Heart right ventricle (tissue), 16 donors: ENCODE measurements at places on chromosomes 3 and 15. TPM values are rescaled to one million over a fixed set of nuclear protein-coding genes. Genes with fewer than 3 reads are reported as not detected.
A peak's percentile ranks its signal among the peaks of the same experiment; 100 is the strongest.

- H3K4me3 ChIP-seq = no peak overlapping the region
- no peak overlapping the region for H3K27ac ChIP-seq
- no peaks in the 10 kb centered on the region for H3K36me3 ChIP-seq
These were observed 301.6 kb upstream of the MANF start for GRCh38 chr3:51083490-51083889.

- H3K36me3 ChIP-seq = no peaks in the 10 kb centered on the region
- no peaks in the 10 kb centered on the region for H3K4me1 ChIP-seq
- no peaks in the 10 kb centered on the region for H3K27me3 ChIP-seq
- H3K4me3 ChIP-seq = no peak overlapping the region
- DNase-seq = no peak
These were observed 439.0 kb upstream of the ADAMTS9 start for GRCh38 chr3:65126527-65127410.

- H3K4me1 ChIP-seq = peaks cover 10% of the 10 kb centered on the region
- no peak overlapping the region for H3K27ac ChIP-seq
- no peak for DNase-seq
- H3K27me3 ChIP-seq = peaks cover 23% of the 10 kb centered on the region
- no peak overlapping the region for H3K4me3 ChIP-seq
- H3K36me3 ChIP-seq = no peaks in the 10 kb centered on the region
These were observed 239.9 kb downstream of the EPHB1 start for GRCh38 chr3:135034891-135035440.

DNA sequence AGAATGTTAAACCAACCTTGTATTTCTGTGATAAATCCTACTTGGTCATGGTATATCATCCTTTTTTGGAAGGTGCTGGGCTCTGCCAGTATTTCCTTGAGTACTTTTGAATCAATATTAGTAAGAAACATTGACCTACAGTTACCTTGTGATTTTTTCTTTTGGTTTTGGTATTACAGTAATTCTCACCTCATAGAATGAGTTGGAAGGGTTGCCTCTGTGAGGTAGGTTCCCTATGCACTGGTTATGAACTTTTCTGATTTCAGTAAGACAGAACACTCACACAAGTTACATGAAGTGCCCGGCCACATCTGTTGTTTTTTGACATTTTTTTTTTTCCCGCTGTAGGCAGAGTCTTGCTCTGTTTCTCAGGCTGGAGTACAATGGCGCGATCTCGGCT is 20.0 kb downstream of the PCCB start:
- no peak for DNase-seq
- H3K4me1 ChIP-seq = no peaks in the 10 kb centered on the region
- no peak overlapping the region for H3K4me3 ChIP-seq
- peaks cover 53% of the 10 kb centered on the region for H3K36me3 ChIP-seq
- no peak overlapping the region for H3K27ac ChIP-seq

DNA sequence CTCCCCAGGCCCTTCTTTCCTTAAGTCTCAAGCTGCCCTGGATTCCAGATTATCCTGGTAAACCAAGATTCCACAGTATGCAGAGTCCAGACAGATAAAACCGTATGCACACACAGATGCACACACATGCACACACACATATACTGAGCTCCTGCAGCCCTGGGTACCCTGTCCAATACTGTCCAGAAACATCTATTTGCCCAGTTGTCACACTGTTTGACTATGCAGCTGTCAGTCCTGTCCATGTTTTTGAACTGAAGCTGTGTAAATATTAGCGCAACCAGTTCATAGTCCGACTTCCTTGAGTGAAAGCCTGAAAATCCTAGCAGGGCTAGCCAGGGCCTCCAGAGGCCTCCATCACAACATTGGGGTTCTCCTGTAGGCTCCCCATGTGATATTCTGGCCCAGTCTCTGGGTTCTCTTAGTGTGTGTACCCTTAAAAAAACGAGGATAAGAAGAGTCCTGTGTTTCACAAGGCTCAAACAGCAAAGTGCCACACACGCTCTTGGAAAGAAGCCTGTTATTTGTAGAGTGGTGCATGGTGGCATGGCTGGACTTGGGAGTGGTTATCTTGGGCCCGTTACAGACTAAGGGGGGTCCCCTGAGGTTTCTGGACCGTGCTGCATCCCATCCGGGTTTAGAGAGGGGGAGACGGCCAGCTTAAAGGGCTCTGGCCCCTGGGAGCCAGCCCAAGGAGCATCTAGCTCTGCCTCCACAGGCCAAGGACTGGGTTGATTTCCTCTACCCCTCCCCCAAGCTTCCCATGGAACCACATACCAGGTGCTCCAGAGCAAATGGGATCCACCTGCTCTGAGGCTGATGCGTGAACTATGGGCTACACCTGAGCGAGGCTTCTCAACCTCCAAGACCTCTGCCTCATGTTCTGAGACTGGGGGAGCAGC is 108.3 kb downstream of the IQSEC1 start:
- peak overlapping the region; percentile 27 for H3K27ac ChIP-seq
- H3K36me3 ChIP-seq = no peaks in the 10 kb centered on the region
- H3K4me1 ChIP-seq = peaks cover 89% of the 10 kb centered on the region
- H3K27me3 ChIP-seq = no peaks in the 10 kb centered on the region

The SHC4 gene
- total RNA-seq = 3.2 TPM

The GOLGA6L7 gene
- not detected for total RNA-seq

GRCh38 chr15:34651997-34652725 is 68.7 kb upstream of the GOLGA8B start:
- no peaks in the 10 kb centered on the region for H3K27me3 ChIP-seq
- no peak overlapping the region for H3K27ac ChIP-seq
- no peaks in the 10 kb centered on the region for H3K4me1 ChIP-seq

GRCh38 chr15:87496109-87496508 is 760.4 kb downstream of the NTRK3 start:
- H3K4me1 ChIP-seq = peaks cover under 1% of the 10 kb centered on the region
- no peak for DNase-seq
- H3K4me3 ChIP-seq = peak overlapping the region; percentile 32
- no peaks in the 10 kb centered on the region for H3K36me3 ChIP-seq

DNA sequence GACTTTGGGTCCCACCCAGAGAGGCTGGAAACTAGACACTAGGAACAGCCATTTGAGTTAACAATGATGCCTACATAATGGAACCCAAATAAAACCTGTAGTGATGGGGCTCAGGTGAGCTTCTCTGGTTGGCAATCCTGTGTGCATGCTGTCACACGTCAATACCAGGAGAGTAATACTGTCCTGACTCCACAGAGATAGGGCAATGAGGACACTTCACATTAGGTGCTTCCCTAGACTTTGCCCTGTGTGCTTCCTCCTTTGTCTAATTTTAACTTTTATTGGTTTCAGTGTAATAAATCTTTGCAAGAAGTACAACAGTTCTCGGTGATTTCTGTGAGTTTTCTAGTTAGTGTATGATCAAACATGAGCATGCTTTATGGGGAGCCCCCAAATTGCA is 281.8 kb upstream of the ARRDC4 start:
- H3K27me3 ChIP-seq = no peaks in the 10 kb centered on the region
- no peak overlapping the region for H3K4me3 ChIP-seq
- no peak overlapping the region for H3K27ac ChIP-seq
- H3K36me3 ChIP-seq = no peaks in the 10 kb centered on the region
- no peaks in the 10 kb centered on the region for H3K4me1 ChIP-seq
- DNase-seq = no peak

The DAZL gene
- not detected for total RNA-seq

- no peaks in the 10 kb centered on the region for H3K36me3 ChIP-seq
- peaks cover 4% of the 10 kb centered on the region for H3K27me3 ChIP-seq
- H3K4me3 ChIP-seq = no peak overlapping the region
These were observed 35.8 kb upstream of the LRTM1 start for GRCh38 chr3:54963641-54964040.

The IGSF10 gene
- total RNA-seq = 3.9 TPM

The RBP2 gene
- total RNA-seq = not detected

The IGDCC3 gene
- not detected for total RNA-seq

The POLQ gene
- 0.25 TPM for total RNA-seq

DNA sequence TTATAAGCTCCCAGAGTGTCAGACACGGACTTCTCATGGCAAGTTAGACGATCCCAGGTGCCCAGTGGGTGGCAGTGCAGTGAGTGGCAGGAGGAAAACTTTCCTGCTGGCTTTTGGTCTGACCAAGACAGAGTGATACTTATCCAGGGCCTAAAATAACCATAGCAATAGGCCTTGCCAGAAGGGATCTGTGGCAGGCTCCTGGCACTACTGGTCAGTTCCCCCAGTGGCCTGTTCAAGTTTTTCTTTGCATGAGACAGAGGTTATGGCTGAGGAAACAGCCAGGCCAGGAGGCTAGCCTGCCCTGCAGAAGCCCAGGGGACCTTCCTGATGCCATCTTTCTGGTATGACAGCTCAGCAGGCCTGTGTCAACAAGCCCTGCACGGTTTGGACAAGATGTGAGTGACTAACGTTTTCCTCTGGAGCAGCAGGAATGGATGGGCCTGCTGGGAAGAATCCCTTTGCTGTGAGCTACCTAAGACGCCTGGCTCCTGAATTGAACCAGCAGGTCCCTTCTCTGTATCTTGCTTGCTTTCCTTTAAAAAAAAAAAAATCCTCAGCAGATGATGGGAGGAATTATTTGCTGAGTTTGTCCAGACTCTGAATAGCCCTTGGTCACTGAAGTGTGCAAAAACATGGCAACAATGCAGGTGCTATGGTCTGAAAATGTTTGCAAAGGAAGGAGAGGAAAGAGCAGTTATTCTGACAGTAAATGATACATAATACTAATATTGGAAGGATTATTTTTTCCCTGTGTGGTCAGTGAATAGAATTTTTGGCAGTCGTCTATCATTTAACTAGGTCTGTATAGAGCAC is 18.0 kb downstream of the SCG5 start:
- H3K27ac ChIP-seq = no peak overlapping the region
- no peaks in the 10 kb centered on the region for H3K27me3 ChIP-seq
- no peak for DNase-seq
- no peaks in the 10 kb centered on the region for H3K36me3 ChIP-seq
- H3K4me1 ChIP-seq = no peaks in the 10 kb centered on the region
- H3K4me3 ChIP-seq = no peak overlapping the region

DNA sequence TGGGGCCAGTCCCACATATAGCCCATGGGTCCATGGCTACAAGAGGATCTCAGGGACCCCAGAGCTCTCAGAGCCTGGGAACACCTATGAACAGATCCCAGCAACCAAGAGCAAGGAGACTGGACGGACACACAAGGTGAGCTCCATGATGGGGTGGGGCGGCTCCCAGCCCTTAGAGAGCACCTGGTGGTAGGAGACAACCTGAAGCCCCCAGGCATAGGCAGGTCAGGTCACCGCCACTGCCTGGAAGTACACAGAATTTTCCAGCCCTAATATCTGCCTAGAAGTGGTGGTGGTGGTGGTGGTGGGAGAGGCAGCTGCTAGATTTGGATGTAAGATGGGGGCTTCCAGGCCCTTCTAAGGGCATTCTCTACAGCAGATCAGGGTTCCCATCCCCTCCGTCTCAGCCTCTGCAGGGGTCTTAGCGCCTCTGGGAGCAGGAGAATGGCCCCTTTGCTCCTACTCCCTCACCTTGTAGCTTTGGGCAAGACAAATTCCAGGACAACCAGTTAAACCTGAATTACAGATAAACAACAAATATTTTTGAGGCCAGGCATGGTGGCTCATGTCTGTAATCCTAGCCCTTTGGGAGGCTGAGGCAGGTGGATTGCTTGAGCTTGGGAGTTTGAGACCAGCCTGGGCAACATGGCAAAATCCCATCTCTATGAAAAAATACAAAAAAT is 9.2 kb downstream of the SH2D7 start:
- no peak for DNase-seq
- peaks cover 4% of the 10 kb centered on the region for H3K4me1 ChIP-seq
- no peaks in the 10 kb centered on the region for H3K27me3 ChIP-seq
- no peak overlapping the region for H3K27ac ChIP-seq
- H3K4me3 ChIP-seq = no peak overlapping the region

- no peak overlapping the region for H3K4me3 ChIP-seq
- H3K36me3 ChIP-seq = no peaks in the 10 kb centered on the region
- no peaks in the 10 kb centered on the region for H3K27me3 ChIP-seq
- peaks cover 8% of the 10 kb centered on the region for H3K4me1 ChIP-seq
These were observed 73.4 kb downstream of the SERPINI1 start for GRCh38 chr3:167808910-167809309.

The NR2E3 gene
- total RNA-seq = not detected

The GOLGA8M gene
- total RNA-seq = 2.5 TPM

- no peak overlapping the region for H3K27ac ChIP-seq
- no peaks in the 10 kb centered on the region for H3K27me3 ChIP-seq
- no peak overlapping the region for H3K4me3 ChIP-seq
- no peaks in the 10 kb centered on the region for H3K36me3 ChIP-seq
These were observed 326.5 kb upstream of the GBE1 start for GRCh38 chr3:82087958-82088357.

DNA sequence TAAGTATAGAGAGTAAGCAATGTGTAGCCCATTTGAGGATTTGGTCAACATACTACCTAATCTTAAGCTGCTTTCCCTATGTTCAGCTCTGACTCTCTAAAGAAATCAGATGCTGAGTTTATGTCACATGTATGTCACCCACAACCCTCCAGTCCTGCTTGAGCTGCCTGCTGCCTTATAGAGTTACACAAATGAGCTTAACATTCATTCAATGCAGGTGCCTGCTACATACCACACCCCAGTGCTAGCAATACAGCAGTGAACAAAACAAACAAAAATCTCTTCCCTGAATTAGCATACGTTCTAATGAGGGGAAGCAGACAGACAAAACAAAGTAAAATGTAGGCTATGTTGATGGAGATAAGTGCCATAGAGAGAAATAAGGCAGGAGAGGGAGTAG is 93.0 kb downstream of the HHLA2 start:
- H3K27ac ChIP-seq = no peak overlapping the region
- H3K36me3 ChIP-seq = no peaks in the 10 kb centered on the region
- no peaks in the 10 kb centered on the region for H3K4me1 ChIP-seq
- H3K4me3 ChIP-seq = no peak overlapping the region
- H3K27me3 ChIP-seq = no peaks in the 10 kb centered on the region

GRCh38 chr15:78064544-78064943 is 13.0 kb downstream of the TBC1D2B start:
- peak overlapping the region; percentile 73 for H3K27ac ChIP-seq
- no peaks in the 10 kb centered on the region for H3K27me3 ChIP-seq
- no peaks in the 10 kb centered on the region for H3K36me3 ChIP-seq
- no peak overlapping the region for H3K4me3 ChIP-seq
- DNase-seq = no peak
- H3K4me1 ChIP-seq = peaks cover 58% of the 10 kb centered on the region

The ECE2 gene
- not detected for total RNA-seq

DNA sequence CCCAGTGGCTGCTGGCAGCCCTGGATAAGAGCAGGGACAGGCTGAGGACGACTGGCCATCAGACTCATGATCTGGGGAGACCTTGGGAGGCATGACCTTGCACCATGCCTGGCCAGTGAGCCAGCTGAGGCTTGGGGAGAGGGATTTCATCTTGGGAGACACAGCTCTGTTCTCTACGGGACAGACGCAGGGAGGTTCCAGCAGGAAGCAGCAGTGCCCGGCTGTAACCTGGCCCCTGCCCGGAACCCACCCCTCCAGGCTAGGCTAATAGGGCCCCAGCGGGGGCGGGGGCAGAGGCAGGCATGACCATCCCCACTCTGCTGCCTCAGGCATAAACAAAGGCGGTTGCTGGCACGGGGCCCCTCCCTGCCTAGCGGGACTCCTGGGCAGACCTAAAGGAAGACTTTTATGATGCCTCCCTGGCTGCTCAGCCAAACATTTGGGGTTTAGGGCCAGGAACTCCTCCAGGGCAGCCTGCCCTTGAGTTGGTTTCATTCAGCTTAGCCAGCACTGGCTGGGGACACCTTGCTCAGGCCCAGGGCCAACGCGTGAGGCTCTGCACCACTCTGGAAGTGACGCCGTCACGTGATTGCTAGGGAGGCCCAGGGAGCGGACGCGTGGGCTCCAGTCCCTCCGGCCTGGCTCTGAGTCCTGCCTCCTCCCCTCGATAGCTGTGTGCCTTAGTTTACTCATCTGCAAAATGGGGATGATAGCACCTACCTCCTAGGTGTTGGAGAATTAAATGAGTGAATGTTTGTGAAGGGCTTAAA is 27.6 kb downstream of the HDAC11 start:
- no peak overlapping the region for H3K4me3 ChIP-seq
- H3K36me3 ChIP-seq = no peaks in the 10 kb centered on the region
- H3K27me3 ChIP-seq = no peaks in the 10 kb centered on the region
- H3K4me1 ChIP-seq = peaks cover 5% of the 10 kb centered on the region
- no peak overlapping the region for H3K27ac ChIP-seq
